ENCODE measurements at places on chromosomes 16 and 17.
A peak's percentile ranks its signal among the peaks of the same experiment; 100 is the strongest.

DNA sequence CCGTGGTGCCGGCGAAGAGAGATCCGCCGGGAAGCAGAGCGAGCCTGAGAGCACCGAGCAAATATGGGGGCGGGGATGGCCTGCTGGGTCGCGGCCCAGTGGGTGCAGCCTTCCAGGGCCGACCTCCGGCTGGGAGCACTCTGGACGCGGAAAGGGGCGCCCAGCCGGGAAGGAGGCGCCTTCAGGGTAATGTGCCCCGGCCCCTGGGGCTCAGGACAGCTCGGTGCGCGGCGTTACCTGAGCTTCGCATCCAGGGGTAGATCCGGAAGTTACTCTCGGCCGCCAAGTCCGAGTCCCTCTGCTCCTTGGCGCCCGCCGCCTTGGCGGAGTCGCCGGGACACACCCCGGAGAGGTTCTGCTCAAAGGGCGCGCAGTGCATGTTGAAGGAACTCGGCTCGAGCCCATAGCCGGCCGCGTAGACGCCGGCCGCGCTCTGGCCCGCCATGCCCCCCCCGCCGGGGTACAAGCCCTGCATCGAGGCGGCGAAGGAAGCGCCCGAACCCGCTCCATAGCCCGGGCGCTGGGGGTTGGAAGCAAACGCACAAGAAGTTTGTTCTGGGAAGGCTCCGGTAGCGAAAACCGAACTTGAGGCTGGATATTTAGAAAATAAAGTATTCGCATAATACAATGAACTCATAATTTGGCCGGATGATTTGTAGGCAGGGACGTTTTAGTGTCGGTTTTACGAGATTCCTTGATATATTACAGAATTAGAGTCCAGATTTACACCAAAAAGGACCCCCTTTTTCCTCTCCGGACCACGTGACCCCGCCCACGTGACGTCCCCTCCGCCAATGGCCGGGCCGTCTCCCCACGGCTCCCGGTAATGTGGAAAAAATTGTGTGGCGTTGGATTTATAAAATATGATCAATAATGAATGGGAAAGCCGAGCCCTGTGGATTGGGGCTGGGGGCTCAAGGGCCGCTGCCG, at the start of gene HOXB7:
TSS of gene HOXB7 (minus strand) at position 736 of the 930 bp plus-strand sequence. CDS start at position 637, 99 bp downstream.
- peak; percentile 34 for DNase-seq

DNA sequence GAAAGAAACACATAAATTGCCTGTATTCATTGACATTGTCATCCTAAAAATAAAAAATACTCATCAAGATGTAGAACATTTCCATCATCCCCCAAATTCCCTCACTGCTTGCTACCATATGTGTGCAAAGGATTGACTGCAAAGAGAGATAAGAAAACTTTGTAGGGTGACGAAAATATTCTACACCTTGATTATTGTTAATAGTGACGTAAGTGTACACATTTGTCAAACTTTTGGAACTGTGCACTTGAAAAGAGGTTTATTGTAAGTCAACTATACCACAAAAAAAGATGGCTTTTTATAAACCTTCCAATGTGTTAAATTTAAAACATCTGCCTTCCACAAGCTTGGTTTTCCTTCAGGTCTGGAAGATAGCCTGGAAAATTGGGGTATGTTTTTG, 359.5 kb downstream of the CDH8 start:
- DNase-seq: no peak

DNA sequence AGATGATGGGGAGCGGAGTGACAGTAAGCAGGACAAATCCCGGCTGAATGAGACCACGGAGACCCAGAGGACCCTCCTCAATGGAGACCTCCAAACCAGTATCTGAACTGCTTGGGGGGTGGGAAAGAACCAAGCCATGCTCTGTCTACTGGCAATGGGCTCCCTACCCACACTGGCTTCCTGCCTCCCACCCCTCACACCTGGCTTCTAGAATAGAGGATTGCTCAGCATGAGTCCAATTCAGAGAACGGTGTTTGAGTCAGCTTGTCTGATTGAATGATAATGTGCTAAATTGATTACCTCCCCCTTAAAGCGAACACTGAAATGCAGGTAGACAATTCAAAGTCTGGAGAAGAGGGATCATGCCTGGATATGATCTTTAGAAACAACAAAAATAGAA, 5.5 kb downstream of the SSTR2 start:
- DNase-seq: no peak

- no peak for DNase-seq
Measured at GRCh38 chr16:66991545-66992077, 3.2 kb downstream of the CES4A start.

DNA sequence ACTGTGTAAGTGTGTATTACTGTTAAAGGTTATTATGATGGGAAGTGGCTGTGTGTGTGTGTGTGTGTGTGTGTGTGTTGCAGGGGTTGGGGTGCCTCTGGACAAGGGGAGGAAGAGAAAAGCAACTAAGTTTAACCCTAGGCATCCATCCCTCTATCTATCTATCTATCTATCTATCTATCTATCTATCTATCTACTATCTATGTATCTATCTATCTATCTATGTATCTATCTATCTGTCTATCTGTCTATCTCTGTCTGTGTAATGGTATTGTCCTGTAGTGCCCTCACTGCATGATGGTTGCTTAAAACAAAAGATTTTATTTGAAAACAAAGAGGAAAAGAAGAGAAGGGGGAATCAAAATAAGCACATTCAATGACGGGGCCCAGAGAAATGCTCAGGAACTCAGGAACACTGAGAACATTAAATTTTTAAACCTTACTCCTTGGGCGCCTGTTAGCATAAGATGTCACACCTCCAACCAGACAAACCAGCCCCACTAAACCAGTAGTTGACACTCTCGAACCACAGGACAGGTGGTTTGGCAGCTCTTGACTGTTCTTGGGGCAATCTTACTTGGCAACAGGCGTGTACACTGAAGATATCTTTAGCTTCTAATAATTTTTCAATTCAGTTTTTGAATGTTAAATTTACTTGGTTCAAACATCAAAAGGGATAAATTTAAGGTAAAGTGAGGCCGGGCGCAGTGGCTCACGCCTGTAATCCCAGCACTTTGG, 5.1 kb upstream of the RPL26 start:
- no peak for DNase-seq

DNA sequence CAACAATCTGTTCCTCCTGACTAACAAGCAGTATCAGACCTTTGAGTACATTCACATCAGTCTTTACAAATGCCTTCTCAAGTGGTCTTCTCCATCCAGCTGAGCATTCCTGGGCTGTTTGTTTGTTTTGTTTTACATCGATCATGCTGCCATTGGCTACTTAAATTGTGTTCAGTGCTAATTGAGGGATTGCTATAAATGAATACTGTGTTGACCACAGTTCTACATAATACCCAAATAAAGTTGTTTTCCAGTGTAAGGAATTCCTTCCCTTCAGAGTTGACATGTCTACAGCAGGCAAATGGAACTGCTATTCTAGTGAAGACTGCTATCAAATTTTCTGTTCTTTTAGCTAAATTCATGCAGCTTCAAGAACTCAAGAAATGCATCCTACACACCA, 3.2 kb downstream of the CDH8 start:
- no peak for DNase-seq

GRCh38 chr17:82490512-82491195, 28.9 kb upstream of the FOXK2 start:
- no peak for DNase-seq

DNA sequence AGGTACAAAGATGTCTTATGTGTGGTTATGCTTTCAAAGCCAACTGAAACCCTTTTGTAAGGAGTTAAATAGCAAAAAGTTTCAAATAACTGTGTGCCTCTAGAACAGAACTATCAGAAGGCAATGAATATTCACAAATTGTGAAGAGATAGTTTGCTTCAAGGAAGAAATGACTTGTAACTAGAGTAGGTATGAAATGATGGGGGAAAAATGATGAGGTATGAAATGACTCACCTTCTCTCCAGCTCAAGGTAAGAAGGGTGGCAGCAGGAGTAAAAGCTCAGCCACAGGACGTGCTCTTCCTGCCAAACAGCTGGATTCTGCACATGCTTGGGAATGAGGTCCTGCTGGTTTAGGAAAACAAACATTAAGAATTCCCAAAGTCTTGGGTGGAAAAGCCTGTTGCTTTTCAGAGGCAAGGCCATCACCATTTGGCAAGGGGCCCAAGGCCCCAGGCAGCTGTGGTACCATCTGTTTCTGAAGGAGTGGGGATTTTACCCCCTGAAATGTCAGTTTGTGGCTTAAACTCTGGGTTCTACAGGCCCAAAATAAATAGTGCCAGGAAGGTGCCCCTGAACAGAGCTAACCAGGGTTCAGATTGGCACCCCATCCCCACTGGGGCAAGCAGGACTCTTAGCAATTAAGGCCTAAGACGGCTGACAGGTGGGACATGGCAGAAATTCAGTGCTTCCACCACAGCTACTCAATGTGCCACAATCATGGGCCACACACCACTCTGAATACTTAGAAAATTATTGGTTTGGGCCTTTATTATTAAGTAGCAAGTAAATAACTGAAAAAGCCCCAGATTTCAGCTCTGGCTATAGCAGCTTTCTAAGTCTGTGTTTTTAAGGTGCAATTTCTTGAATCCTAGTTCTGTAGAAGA, 13.3 kb downstream of the HERPUD1 start:
- DNase-seq: no peak

GRCh38 chr17:36525113-36525512, 9.6 kb downstream of the MYO19 start:
- DNase-seq: no peak
